Activated T-helper 2 cell treated with anti-CD3 and anti-CD28 coated beads, Interferon-gamma antibody, Interleukin-2, Interleukin-4, amounts not matched to agents 10 μg/mL and 5 μg/mL and 100 μg/mL, durations not matched to agents 14 hours and 24 hours and 36 hours (primary cell): ENCODE measurements at places on chromosomes 6 and 20. TPM values are rescaled to one million over a fixed set of nuclear protein-coding genes. Genes with fewer than 3 reads are reported as not detected.

The TFAP2A gene
- 0.23 TPM in 1 of 2 replicates, not detected in the other for total RNA-seq

The NRSN1 gene
- not detected in 2 replicates for total RNA-seq

The INSM1 gene
- 31.5 and 32.1 TPM in 2 replicates for total RNA-seq

The SRSF12 gene
- 0.07 and 0.09 TPM in 2 replicates for total RNA-seq

The EZR gene
- 204 and 206 TPM in 2 replicates for total RNA-seq

The LRRC73 gene
- total RNA-seq = 0.11 and 0.21 TPM in 2 replicates

The TSBP1 gene
- not detected in 2 replicates for total RNA-seq
